ENCODE measurements at places on chromosomes 3 and 15. TPM values are rescaled to one million over a fixed set of nuclear protein-coding genes. Genes with fewer than 3 reads are reported as not detected.

DNA sequence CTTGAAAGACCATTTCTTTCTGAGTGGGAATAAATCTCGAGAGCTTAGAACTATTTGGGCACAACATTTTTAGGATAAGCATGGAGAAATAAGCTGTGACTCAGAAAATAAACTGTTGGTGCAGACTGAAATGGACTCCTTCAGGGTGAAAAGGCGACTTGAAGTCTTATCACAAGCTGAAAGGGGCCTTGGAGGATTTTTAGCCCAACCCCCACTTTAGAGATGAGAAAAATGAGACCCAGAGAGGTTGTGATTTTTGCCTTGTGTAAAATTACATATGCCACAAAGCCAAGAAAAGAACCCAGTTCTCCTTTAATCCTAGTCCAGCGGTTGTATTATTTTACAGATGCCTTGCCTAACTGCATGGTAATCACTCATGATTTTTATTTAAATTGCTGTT lies 1.5 kb downstream of the ATP1B3 start:
- DNase-seq: no peak

GRCh38 chr3:48505146-48505545 lies 1.2 kb upstream of the SHISA5 start:
- DNase-seq: no peak

GRCh38 chr3:188720636-188721035 lies 451.1 kb upstream of the TPRG1 start:
- DNase-seq: no peak

DNA sequence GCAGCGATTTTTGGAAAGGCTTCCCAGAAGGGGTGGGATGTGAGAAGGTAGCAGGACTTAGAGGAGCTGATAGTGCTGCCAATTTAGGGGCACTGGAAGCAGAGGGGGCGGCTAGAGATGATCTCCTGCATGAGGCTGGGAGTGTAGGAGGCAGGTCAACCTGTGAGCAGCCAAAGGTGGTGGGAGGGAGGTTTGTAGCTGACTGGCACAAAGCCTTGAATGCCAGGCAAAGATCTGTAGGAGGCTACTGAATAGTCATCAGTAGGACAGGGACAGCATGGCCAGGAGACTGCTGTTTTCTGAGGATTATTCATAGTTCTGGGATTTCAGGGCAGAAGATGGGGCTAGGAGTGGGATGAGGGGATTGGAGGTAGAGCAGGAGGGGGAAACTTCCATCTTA lies 2.2 kb downstream of the SCAMP5 start:
- no peak for DNase-seq

TMEM207 gene
- not detected for total RNA-seq

PLA2G4B gene
- total RNA-seq: 8.4 TPM

Data from lung (tissue), 17 donors.